Hindlimb muscle (tissue), 1 donor: ENCODE measurements at places on chromosomes 13 and 19.

GRCh38 chr13:78596736-78597601, 6.4 kb downstream of the POU4F1 start:
- no peak for DNase-seq

DNA sequence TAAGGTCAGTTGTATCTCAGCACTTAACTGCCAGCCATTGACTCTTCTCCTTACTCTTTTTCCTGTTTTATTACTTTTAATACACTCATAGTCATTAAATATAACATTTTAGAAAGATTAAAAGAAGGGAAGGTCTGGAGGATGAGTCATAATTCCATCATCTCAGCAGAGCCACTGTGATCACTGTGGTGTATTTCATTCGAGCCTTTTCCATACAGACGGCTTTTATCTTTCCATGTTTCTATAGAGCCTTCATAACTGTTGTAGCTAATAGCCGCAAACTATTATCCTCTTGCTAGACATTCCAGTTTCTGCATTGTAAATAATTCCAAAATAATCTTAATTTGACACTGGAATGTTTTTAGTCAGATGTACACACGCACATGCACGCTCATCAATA, 4.7 kb upstream of the FLT1 start:
- no peak for DNase-seq

DNA sequence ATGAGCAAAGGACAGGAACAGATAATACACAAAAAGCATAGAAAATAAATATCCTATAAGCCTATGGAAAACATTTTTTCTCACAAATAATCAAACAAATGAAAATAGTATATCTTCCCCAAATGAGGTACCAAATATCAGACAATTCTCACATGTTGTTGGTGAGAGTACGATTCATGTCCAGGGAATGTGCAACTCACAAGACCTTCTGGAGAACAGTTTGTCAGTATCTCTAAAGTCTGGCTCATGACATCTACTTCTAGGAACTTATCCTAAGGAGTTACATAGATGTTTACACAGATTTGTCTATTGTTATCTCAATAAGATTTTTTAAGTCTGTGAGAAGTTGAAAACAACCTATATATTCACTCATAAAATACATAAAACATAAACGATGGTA, 80.3 kb upstream of the ARHGEF7 start:
- DNase-seq, result no peak

GRCh38 chr19:40284251-40284500, 969 bp downstream of the AKT2 start:
- no peak for DNase-seq

GRCh38 chr13:106373304-106373988, 162.0 kb downstream of the EFNB2 start:
- no peak for DNase-seq
